ENCODE measurements at places on chromosomes 13 and 19.
A peak's percentile ranks its signal among the peaks of the same experiment; 100 is the strongest.

DNA sequence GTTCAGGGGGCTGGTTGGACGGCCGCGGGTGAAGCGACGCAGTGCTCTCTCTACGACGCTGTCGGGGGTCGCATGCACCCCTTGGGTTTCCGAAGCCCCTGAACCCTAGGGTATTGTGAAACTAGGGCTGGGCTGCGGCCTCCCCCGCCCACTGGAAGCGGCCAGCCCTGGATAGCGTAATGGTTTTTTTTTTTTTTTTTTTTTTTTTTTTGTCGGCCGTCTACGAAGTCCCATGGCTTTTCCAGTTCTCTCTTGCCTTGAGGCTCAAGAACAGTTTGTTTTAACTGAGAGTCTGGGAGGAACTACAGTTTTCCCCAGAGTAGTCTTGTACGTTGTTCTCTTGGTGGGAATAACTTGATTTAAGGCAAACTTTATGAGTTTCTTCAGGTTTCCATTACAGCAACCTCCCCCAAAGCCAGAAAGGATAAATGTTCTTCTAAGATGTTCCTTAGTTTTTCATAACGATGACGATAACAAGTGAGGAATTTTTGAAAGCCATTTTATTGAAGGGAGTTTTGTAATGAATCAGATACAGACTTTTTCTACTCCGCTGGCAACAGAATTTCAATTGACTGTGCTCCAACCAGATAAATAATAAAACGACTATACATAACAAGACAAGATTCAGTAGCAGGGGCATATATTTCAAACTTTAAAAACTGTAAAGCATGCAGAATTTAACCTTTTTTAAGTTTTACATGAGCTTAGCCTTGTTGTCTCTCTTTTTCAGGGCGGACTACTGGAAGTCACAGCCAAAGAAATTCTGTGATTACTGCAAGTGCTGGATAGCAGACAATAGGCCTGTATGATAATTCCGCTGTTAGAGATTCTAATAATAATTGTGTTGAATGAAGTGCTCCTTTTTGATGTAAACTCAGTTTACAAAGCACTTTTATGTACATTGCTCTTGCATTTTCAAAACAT is 867 bp downstream of the WBP4 start:
- DNase-seq: no peak

GRCh38 chr19:35733180-35734125 is 8.8 kb downstream of the IGFLR1 start:
- DNase-seq: no peak

DNA sequence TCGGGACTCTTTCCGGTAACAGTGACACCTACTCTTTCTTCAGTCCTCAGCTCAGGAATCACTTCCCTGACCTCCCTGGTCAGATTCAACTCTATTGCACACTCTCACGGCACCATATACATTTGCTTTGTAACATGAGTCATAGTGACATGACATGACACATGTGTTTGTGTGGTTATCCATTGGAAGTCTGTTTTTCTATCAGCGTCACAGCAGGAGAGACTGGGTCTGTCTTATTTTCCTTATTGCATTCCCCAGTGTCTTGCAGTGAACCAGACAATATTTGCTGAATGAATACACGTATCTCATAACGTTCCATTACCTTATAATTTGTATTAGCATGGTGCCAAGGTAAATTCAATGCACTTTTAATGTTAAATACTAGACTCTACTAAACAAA is 102.0 kb downstream of the DCLK1 start:
- no peak for DNase-seq

DNA sequence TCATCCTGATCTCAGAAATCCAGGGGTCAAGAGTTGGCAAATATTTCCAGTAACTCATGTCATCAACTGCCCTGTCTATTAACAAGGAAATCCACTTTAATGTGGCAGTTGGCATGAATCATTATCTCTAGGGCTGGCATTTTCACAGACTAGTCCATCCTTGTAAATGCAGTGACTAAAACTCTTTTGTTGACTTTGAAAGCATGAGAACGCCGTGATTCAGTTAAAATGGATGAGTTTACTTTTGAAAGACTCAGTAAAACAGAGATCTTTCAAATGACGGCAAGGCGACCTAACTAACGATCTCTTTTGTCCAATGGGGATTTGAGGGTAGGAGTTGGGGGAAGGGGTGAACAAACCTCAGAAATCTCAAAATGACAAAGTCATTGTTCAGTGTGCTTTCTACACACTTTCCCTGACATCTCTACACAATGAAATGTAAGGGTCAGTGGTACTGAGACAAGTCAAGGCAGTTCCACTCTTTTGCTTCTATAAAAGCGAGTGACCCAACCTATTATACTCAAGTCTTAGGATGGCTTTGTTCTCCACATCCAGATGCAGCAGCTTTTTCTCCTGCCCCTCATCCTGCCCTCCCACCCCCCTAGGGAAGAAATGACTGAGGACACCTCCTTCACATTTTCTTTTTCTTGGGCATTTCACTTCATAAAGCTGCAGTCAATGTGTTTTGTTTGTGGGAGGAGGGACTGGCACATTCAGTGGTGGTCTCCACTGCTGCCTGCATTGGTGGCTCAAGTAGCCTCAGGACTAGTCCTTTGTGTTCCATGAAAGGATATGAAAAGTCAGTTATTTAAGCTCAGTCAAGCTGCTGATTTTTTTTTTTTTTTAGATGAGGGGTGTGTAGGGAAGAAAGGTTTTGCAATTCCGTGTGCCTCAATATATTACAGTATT is 200.5 kb downstream of the ABCC4 start:
- DNase-seq: no peak

DNA sequence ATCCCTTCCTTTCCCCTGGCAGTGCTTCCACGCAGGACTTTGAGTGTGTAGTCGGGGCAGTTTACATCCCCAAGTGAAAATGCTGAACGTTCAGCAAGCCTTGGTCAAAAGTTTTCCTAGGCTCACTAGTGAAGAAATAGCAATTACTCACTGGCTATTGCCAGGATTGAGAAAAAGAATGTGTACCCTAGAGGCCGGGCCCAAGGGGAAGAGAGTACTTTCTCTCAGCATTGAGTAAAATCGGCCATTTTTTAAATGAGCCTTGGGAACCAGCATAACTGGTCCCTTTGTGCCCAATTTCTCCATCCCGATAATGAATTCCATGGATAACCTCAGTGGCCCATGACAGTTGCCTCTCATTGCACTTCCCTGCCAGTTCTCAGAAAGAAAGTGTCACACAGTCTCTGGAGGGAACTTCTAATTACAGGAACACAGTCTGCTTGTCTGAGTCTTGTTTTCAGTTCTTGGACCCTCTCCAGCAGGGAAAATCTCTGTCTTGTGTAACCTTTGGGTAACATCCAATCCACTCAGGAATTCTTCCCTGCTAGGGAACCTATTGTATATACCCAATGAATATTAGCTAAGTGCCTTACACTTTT is 7.3 kb upstream of the OR7D2 start:
- DNase-seq: no peak

GRCh38 chr19:1259876-1260748 is 9.0 kb upstream of the CIRBP start:
- no peak for DNase-seq

GRCh38 chr13:59208405-59209195 is 955.1 kb downstream of the DIAPH3 start:
- DNase-seq: no peak

DNA sequence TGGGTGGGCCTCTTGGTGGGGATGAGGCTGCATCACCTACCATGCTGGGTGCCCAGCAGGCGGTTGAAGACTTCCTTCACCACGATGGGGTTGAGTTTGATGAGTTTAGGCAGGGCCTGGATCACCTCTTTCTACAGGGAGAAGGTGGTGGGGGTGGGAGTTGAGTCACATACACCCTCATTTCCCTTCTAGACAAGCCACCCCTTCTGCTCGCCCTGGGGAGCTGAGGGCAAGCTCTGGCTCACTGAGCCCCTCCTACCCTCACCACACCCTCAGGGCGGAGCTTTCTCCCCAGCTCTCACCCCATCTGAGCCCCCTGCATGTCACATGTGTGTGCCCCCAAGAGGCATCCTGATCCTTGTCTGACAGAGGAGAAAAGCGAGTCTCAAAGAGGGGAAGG is 7.6 kb upstream of the RSPH6A start:
- no peak for DNase-seq

DNA sequence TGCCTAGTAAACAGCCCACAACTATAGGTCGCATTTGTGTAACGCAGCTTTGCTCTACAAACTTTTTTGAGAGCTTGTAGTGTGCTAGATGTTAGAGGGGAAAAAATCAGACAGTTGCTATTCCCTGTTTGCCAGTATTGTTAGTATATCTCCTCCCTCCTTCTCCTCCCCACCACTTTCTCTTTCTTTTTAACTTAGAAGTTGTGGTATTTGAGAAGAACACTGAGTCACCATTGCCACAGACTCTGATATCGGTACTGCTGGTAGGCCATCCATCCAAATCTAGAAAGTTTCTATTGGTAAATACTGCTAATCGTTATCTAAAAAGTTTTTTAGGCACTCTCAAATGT is 666 bp downstream of the POMP start:
- no peak for DNase-seq

GRCh38 chr13:62057286-62057685 is 641.6 kb upstream of the PCDH20 start:
- DNase-seq: no peak

DNA sequence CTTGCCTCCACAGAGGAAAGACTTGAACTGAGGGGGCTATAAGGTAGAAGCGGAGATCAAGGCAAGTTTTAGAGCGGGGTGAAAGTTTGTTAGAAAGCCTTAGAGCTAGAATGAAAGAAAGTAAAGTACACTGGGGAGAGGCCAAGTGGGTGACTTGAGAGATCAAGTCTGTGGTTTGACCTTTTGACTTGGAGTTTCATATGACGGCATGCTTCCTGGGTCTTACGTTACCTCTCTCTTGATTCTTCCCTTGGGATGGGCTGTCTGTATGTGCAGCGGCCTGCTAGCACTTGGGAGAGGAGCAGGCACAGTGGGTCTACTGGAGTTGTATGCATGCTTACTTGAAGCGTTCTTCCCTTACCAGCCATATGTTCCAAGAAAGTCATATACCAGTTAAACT is 1768.5 kb downstream of the PCDH9 start:
- DNase-seq: no peak

GRCh38 chr19:8641908-8642547 is 11.6 kb downstream of the NFILZ start:
- peak; percentile 5 for DNase-seq

- DNase-seq: no peak
These were observed 59.4 kb downstream of the ZNF536 start for GRCh38 chr19:30431591-30431990.

DNA sequence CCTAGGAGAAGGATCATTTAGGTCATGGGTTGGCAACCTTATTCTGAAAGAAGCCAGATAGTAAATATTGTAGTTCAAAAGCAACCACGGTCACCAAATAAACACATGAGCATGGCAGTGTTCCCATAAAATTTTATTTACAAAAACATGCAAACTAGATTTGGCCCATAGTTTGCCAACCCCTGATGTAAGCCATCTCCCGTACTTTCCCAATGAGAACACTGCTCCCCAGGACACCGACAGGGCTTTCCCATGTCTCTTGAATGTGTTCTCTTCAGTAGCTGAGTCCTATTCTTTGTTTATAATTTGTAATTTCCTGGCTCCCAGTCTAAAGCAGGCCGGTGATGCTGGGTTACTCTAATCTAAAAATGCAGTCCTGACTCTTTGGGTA is 239.6 kb downstream of the LHFPL6 start:
- no peak for DNase-seq
